ENCODE measurements at places on chromosomes 7 and 10. TPM values are rescaled to one million over a fixed set of nuclear protein-coding genes. Genes with fewer than 3 reads are reported as not detected.

CALML5 gene
- not detected for total RNA-seq

C10orf120 gene
- not detected for total RNA-seq

CYP26A1 gene
- 0.22 TPM for total RNA-seq

CCDC172 gene
- not detected for total RNA-seq

CLCN1 gene
- total RNA-seq, result 0.35 TPM

FAM237B gene
- not detected for total RNA-seq

DNA sequence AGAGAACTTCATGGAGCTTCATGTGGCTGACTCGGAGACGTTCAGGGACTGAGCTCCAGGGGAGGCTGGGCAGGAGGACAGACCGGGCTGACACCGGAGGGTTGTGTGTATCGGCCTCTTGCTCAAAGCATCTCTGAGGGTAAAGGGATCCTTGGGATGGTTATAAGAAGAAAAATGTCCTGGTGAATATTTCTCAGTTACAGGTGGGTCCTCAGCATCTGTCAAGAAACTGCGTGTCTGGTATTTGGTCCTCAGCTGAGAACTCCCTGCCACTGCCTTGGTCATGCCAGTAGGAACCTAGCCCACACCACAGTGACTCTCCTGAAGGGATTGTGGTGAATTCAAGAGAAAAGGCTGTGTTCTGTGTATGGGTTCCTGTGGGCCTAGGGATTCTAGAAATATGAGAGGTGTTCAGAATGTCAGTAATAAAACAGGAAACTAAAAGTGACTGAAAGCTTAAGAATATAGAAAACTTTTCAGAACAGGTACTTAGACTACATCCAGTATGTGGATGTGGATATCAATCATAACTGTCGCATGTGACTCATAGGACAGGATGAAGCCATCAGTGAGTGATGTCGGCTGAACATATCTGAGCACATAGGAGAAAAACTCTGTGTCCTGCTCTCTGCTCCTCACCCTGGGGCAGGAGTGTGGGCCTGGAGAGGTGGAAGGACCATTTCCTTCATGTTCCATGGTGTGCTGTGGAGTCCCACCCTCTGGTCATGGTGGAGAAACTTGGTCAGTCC lies 28.4 kb downstream of the MBL2 start:
- H3K4me1 ChIP-seq, result no peaks in the 10 kb centered on the region
- no peak for DNase-seq
- H3K27me3 ChIP-seq, result no peaks in the 10 kb centered on the region

DNA sequence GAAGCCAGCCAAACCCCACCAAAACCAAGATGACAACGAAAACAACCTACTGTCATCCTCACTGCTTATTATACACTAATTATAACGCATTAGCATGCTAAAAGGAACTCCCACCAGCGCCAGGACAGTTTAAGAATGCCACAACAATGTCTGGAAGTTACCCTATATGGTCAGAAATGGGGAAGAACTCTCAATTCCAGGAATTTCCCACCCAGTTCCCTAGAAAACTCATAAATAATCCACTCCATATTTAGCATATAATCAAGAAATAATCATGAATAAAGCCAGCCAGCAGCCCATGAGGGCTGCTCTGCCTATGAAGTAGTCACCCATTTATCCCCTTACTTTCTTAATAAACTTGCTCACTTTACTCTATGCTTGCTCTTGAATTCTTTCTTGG lies 20.8 kb downstream of the MICU1 start:
- no peak for DNase-seq
- H3K4me1 ChIP-seq, result no peaks in the 10 kb centered on the region
- H3K27me3 ChIP-seq, result no peaks in the 10 kb centered on the region
- no peak overlapping the region for H3K4me3 ChIP-seq

DNA sequence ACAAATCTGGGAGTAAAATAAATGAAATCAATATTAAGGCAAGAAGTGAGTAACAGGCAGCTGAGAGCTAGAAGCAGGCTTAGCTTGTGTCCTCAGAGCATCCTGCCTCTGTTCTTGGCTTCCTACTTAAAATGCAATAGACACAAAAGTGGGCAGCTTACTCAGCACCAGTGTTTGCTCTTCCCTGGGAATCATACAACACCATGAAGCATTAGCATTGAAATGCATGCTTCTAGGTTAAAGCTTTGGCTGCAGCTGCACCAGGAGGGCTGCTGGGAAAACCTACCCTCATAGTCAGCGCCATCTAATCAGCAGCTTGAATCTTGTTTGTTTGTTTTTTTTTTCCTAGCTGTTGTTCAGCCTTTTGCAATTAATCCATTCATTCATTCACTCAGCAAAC lies 104.2 kb upstream of the VWC2 start:
- no peak for DNase-seq
- H3K27me3 ChIP-seq, result no peaks in the 10 kb centered on the region
- no peak overlapping the region for H3K4me3 ChIP-seq
- H3K36me3 ChIP-seq, result no peaks in the 10 kb centered on the region
- H3K27ac ChIP-seq, result no peak overlapping the region

- peaks cover 4% of the 10 kb centered on the region for H3K4me1 ChIP-seq
- H3K27me3 ChIP-seq, result no peaks in the 10 kb centered on the region
- no peak overlapping the region for H3K4me3 ChIP-seq
- no peaks in the 10 kb centered on the region for H3K36me3 ChIP-seq
- no peak overlapping the region for H3K27ac ChIP-seq
These were observed 9.4 kb upstream of the INPP5A start for GRCh38 chr10:132528064-132528691.

DNA sequence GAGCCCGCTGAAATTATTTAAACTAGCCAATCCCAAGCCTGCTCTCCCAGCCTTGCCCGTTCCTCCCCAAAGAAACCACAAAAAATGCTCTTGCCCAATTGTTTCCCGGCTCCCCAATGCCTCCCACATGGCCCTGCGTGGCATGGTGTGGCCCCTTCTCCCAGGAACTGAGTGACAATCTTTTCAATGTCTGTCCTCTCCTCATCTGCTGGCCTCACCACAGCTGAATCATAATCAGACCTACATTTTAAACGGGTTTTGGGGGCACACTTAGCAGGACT lies 201.5 kb downstream of the PRPF18 start:
- H3K27ac ChIP-seq, result peak overlapping the region; percentile 62
- no peak for DNase-seq
- peaks cover 14% of the 10 kb centered on the region for H3K4me1 ChIP-seq
- H3K4me3 ChIP-seq, result no peak overlapping the region
- H3K27me3 ChIP-seq, result no peaks in the 10 kb centered on the region

DNA sequence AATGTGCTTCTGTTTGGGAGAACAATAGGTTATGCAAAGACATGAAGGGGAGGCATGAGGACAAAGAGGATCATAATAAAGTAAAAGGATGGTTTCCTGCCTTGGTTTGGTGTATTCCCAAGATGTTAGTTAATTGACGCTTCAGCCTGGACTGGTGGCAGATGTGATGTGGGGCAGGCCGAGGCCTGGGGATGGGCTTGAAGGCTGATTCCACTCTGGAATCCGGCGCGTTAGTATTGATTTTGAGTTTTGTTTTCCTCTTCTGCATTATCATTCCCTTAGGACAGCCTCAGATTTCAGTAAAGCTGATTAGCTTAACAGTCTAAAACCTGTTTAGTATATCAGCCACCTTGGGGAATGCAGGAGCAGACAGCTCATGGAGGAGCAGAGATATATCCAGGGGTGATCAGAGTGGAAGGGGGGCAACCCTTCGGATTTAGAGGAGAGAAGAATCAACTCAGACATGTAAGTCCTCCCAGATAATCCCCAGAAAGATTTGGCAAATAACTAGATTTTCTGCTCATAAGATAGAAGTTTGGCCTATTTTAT lies 159.8 kb upstream of the MTPN start:
- H3K4me1 ChIP-seq, result no peaks in the 10 kb centered on the region
- H3K27me3 ChIP-seq, result no peaks in the 10 kb centered on the region
- no peak overlapping the region for H3K4me3 ChIP-seq

GRCh38 chr7:22584179-22584578 lies 84.2 kb upstream of the STEAP1B start:
- no peak overlapping the region for H3K27ac ChIP-seq
- H3K4me1 ChIP-seq, result peaks cover 21% of the 10 kb centered on the region
- DNase-seq, result no peak
- no peaks in the 10 kb centered on the region for H3K27me3 ChIP-seq
- no peaks in the 10 kb centered on the region for H3K36me3 ChIP-seq

DNA sequence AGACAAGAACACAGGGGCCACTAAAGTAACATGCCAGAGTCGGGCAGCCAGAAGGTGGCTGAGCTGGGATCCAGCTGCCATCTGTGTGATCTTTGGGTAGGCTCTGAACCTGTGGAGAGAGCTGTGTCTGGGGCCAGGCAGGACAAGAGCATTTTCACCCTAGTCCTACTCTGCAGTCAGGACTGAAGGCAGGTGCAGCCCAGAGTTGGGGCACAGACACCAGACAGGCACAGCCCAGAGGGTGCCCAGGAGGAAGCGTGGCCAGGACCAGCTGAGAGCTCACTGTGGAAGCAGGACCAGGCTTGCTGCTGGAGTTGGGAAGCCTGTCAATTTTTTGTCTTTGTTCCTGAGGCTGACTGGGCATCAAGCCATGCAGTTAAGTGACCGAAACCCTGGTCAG lies 113.6 kb downstream of the ADCY1 start:
- H3K4me3 ChIP-seq, result no peak overlapping the region
- H3K27ac ChIP-seq, result no peak overlapping the region
- H3K27me3 ChIP-seq, result no peaks in the 10 kb centered on the region
- no peaks in the 10 kb centered on the region for H3K36me3 ChIP-seq
- DNase-seq, result no peak

DNA sequence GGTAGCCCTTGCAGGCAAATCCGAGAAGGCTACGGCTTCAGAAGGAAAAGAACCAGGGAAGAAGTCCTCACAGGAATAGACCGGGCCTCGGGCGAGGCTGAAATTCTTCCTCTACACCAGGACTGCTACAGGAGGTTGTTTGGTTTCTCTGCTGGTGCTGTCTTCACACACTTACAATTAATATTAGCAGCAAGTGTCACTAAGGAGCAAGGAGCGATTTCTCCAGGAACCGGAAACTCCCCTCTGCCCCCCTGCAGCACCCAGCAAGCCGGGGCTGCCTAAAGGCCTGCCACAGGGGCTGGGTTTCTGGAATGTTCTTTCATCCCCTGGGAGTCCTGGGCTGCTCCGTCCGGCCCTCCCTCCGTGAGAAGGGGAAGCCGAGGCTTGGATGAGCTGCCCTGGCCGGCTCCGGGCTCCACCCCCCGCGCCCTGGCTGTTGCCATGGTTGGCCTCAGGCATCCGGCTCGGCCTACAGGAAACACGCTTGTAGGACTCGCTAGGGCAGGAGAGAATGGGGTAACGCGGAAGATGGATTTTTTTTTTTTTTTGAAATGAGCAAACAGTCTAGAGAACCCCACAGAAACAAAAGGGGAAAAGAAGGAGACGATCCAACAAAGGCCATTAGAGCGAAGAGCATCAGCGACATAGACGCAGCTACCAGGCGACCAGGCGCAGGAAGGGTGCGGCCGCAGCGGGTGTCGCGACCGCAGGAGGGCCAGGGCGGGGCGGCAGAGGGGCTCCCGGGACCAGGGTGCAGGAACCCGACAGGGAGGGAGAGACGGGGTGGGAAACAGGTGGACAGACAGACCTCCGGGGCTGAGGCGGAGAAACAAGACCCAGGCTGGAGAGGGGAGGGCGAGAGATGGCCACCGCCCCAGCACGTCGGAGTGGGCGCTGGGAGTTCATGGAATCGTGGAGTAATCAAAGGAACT lies 33.0 kb downstream of the EN2 start:
- H3K27me3 ChIP-seq, result peaks cover 6% of the 10 kb centered on the region
- peak; percentile 77 for DNase-seq
- no peaks in the 10 kb centered on the region for H3K36me3 ChIP-seq
- no peaks in the 10 kb centered on the region for H3K4me1 ChIP-seq
- H3K27ac ChIP-seq, result no peak overlapping the region

- H3K4me3 ChIP-seq, result no peak overlapping the region
- H3K27ac ChIP-seq, result no peak overlapping the region
- H3K27me3 ChIP-seq, result no peaks in the 10 kb centered on the region
- no peaks in the 10 kb centered on the region for H3K36me3 ChIP-seq
- H3K4me1 ChIP-seq, result no peaks in the 10 kb centered on the region
These were observed 273.7 kb downstream of the SEMA3D start for GRCh38 chr7:84912993-84913635.

- H3K36me3 ChIP-seq, result no peaks in the 10 kb centered on the region
- no peak overlapping the region for H3K27ac ChIP-seq
- H3K4me3 ChIP-seq, result no peak overlapping the region
These were observed 116.2 kb upstream of the MKX start for GRCh38 chr10:27861781-27862180.

DNA sequence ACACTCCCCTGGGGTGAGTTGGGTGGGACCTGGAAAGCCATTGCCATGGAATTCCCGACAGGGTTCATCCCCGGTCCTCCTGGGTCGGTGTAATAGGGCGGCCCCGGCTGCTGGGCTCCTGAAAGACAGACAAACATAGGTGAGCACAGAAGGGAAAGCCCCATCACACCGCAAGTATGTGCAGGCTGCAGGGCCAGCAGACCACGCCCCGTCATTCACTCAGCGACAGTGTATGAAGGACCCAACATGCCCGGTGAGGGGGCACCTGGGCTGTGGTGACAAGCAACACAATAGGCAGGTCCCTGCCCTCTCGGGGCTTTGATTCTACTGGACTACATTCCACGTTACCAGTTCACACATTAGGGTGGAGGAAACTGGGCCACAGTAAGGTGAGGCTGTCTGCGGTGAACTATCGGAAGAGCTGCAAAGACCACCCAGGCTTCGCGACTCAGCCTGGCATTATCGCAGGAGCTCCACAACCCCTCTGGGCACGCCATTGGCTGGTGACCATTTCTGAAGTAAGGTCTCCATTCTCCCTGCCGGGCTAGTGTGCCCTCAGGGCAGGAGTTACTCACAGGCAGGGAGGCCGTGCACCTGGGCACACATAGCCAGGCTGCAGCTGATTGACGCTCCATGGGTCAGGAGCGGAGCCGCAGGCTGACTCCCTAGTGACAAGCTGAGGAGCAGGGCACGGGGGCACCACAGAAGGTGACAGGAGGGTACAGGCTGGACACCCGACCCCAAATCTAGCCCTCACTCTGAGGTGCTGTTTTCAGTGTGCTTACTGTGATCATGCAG lies 99.2 kb downstream of the VOPP1 start:
- no peaks in the 10 kb centered on the region for H3K4me1 ChIP-seq
- DNase-seq, result no peak
- no peaks in the 10 kb centered on the region for H3K27me3 ChIP-seq
- no peak overlapping the region for H3K27ac ChIP-seq
- peaks cover 3% of the 10 kb centered on the region for H3K36me3 ChIP-seq

DNA sequence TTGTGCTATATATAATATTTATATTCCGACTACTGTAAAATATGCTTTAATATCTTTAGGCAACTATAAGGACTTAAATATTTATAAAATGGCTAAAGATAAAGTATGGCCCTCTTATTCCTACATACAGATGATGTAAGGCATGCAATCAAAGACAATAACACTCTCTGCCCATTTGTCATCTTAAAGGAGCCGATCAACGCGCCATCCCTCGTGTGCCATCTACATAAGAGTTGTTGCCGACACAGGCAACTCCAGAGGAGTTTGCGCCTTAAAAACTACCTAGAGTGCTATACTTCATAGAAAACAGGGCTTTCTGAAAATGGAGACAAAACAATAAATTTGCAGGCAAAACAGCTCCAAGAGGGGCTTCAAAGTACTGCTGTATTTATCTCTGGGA lies 709.0 kb downstream of the KCNMA1 start:
- no peaks in the 10 kb centered on the region for H3K27me3 ChIP-seq
- no peaks in the 10 kb centered on the region for H3K4me1 ChIP-seq
- H3K4me3 ChIP-seq, result no peak overlapping the region
- no peaks in the 10 kb centered on the region for H3K36me3 ChIP-seq

Data from kidney (tissue), 22 donors.